Anterior cingulate cortex (tissue), 58 donors: ENCODE measurements at places on chromosomes 2 and 18.

DNA sequence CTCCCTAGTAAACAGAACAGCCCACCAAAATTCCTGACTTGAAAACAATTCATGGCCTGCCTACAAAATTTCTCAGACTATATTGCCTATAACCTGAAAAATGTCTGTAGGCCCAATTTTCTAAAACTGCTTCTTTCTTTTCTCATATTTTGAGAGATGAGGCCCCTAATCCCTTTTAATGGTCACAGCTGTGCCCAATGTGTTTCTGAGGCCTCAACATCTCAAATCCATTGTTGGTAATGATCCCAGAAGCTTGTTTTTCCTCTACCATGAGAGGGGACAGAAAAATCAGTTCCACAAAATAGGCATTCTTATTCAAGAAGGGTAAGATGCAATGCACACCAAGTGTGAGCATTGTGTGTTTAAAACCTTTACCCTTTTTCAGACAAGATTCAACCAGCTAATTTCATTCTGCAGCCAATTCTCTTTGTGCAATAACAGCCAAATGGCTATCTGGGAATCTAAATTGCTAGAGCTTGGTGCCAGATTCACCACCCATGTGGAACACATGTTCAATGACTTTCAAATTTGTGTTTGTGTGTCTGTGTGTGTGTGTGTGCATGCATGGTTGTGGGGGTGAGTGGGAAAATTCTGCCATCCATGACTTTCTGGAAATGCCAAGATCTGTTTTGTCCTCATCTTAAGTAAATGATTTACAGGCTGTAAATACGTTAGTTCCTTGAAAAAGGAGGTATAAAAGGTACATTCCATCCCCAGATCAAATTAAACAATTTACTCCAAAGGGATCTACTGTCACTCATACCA lies 319.5 kb downstream of the TNS1 start:
- no peak for DNase-seq

GRCh38 chr18:10315522-10315921 lies 138.9 kb upstream of the APCDD1 start:
- no peak for DNase-seq

- DNase-seq, result no peak
Observed at GRCh38 chr18:52764316-52764715, 424.3 kb downstream of the DCC start.

DNA sequence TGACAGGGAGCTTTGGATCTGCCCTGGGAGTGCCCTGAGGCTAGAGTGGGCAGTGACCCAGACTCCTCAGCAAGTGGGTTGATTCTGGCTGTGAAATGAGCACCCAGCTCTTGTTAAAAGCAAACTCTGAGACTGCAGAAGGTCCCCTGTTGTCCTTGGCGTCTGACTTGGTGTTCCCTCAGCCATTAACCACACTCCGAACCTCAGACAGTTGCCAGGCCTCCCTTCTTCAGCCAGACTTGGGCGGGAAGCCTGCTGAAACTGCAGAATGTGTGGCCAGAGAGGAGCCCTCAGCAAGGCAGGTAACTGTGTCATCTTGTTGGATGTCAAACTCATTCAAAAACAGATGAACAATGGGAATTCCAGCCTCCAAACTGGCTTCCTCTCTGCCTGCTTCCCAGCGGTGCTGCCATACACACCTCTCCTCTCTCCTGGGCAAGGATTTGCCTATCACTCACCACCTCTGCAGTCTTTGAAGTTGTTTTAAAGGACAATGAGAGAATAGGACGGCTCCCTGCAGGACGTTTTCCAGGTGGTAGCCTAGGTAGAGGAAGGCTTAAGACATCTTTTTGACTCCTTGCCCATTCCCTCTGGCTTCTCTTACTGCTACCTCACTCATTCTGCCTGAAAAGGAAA lies 38.9 kb upstream of the B3GNT2 start:
- DNase-seq, result no peak

GRCh38 chr2:190634381-190634780 lies 14.5 kb upstream of the NAB1 start:
- no peak for DNase-seq

DNA sequence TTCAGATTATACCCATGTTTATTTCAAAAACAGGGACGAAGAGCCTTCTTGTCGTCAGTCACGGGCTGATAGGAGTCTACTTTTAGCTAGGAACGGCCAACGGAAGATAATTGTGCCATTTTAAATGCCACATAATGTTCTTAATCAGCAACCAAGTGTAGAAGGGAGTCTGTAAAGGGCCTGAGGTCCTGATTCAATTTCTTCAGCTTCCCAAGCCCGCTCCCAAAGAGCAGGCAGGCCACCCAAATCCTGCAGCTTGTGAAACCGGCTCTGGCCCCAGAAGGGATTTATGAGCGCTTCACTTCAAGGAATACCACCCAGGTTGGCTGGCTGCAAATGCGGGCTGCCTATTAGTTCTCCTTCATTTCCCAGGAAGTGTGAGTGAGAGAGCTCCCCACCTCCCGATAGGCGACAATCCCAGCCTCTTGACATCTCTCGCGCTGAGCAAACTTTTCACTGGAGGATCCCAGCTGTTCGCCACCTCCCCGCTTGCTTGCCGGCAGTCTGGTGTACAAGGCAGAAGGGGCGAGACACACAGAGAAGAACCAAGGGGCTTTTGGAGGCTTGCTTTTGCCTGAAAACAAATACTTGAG lies 272.9 kb downstream of the CDH20 start:
- DNase-seq, result peak; percentile 22
